ENCODE measurements at places on chromosomes 6 and 20. TPM values are rescaled to one million over a fixed set of nuclear protein-coding genes. Genes with fewer than 3 reads are reported as not detected.

DNA sequence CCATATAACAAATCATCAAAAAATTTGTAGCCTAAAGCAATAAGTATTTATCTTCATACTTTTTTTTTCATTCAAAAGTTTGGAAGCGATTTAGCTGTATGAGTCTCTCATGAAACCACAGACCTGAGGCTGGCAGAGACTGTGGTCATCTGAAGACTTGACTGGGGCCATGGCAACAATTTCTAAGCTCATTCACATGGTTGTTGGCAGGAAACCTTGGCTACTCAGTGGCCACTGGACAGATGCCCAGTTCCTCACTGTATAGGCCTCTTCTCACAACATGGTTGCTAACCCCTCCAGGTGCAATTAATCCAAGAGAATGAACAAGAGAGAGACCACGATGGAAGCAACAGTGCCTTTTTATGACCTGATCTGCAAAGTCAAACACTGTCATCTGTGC is 235.9 kb downstream of the BTBD3 start:
- peak; percentile 44 for DNase-seq

DNA sequence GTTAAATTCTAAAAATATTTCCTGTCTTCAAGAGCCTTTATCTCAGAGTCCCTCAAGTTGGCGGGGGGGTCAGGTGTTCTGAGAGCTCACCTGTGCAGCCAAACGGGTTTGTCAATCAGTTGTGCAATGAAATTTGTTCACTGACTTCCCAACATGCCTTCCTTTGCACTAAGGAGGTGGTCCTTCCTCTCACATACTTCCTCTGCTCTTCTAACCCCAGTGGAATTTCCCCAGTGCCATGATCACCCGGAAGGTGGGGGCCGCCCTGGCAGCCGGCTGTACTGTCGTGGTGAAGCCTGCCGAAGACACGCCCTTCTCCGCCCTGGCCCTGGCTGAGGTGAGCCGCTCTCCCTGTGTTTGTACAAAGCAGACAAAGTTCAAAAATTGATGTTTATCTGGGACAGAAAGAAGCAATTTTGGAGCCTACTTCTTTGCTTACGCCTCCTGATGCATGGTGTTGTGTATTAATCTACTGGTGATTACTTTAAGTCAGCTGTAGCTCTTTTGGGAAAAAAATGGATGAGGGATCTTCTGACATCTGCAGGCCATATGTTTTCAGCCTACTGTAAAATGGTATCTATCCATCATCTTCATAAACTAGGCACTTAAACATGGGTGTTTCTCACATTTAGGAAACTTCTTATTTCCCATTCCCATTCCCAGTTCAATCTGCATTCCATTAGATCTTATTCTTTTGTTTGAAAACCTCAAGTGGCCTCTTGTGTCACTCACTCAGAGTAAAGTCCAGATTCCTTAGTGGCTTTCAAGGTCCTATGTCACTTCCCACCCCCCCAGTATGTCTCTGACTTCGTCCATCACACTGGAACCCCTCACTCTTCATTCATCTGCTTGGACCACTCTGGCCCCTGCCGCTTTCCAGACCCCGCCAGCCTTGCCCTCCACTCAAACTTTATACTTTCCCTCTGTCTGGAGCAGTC is 10.1 kb downstream of the ALDH5A1 start:
- no peak for DNase-seq

DNA sequence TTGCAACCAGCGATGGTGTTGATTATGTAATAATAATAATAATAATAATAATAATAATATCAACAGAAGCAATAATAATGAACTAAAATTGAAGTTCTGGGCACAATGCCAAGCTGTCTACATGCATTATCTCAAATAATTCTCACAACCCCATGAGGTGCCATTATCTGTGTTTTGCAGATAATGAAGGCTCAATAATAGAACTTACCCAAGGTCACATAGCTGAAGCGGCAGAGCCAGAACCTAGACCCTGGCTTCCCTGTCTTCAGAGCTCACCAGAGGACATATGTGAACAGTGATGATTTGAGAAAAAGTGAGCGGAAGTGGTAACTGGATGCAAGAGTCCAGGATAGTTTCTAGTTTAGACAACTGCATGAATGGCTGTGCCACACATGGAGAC is 91.0 kb downstream of the HIVEP1 start:
- no peak for DNase-seq

Gene CDH26
- not detected for total RNA-seq

Measured in A172 (cell line).